Fibroblast of skin of abdomen (primary cell): ENCODE measurements at places on chromosomes 6 and 20.
A peak's percentile ranks its signal among the peaks of the same experiment; 100 is the strongest.

- no peak for DNase-seq
Measured at GRCh38 chr6:144647971-144648651, 363.0 kb downstream of the UTRN start.

DNA sequence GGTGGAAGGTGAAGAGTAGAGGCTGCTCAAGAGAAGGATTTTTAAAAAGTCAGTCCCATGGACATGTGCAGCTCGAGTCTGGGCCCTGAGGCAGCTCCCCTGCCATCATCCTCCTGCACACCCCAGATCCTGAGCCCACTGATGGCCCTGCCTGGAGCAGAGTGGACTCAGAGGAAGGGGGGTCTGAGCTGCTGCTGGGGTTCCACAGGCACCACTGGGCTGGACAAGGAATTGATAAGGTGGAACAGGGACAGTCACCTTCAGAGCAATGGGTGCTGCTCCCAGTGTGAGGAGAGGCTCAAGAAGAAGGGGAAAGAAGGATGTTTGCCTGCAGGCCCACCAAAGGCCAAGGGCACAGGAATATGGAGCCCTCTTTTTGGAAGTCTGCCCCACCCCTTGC lies 6.2 kb downstream of the ULBP2 start:
- DNase-seq: no peak

DNA sequence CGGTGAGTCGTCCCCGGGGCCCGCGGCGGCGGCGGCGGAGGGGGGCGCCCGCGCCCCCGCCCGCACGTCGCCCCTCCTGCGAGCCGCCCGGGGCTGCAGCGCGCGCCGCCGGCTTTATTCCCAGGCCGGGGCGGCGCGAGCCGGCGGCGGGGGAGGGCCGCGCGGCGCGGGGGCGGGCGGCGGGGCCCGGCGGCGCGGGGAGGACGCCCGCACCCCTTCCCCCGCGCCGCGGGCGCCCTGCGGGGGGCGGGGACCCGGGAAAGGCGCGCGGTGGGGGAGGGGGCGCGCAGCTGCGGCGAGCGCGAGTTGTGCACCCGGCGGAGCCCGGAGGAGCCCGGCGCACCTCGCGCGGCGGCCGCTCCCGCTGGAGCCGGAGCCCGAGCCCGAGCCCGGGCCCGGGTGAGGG lies 646 bp downstream of the HMGA1 start:
- DNase-seq: no peak

DNA sequence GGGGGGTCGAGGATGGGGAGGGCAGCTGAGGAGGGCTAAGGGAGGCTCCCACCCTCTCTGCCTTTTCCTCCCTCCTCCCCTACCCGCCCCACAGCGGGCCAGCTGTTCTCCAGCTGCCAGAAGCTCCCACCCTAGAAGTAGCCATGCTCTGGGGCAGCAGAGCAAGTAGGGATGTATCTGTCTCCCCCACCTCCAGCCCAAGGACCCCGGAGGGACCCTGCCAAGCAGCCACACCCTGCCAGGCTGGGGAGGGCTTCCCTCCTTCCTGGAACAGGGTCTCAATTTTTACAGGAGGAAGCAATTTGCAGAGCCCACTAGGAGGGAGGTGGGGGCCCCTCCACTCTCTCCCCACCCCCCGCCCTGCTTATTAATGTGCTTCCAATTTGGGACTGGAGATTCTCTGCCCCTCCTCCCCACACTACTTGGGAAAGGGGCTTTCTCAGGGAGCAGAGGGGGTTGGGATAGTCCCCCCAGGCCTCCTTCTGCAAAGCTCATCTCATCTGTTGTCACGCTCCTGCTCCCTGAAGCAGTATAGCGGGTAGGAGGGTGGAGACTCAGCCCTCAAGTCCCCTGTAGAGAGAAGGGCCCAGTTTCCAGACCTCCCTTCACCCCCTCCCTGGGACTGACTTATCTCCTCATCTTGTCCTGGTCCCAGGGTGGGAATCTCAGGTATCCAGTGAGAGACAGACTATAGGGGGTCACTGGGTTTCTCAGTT lies 4.5 kb downstream of the TEAD3 start:
- DNase-seq: peak; percentile 57

GRCh38 chr6:147999001-147999540 lies 343.6 kb upstream of the SASH1 start:
- DNase-seq: no peak

- DNase-seq: peak; percentile 58
Measured at GRCh38 chr20:49699200-49699992, 14.3 kb downstream of the B4GALT5 start.

GRCh38 chr20:10568032-10568431 lies 105.8 kb downstream of the JAG1 start:
- DNase-seq: no peak

DNA sequence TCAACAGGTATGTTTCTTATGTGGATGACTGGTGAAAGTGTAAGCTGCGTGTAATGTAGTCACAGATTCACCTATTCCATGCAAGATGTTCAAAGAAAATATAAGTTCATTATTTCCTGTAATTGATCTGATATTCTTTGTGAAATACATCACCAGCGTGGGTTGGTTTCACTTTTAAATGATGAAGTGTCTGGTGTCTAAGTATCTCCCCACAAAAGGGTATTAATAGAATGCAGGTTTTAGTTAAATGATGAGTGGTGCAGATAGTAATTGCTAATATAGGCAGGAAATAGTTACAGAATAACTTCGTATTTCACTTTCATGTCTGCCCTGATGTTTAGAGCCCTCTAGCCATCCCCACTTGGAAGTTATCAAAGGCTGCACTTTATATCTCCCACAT lies 22.2 kb downstream of the PGBD1 start:
- DNase-seq: no peak

DNA sequence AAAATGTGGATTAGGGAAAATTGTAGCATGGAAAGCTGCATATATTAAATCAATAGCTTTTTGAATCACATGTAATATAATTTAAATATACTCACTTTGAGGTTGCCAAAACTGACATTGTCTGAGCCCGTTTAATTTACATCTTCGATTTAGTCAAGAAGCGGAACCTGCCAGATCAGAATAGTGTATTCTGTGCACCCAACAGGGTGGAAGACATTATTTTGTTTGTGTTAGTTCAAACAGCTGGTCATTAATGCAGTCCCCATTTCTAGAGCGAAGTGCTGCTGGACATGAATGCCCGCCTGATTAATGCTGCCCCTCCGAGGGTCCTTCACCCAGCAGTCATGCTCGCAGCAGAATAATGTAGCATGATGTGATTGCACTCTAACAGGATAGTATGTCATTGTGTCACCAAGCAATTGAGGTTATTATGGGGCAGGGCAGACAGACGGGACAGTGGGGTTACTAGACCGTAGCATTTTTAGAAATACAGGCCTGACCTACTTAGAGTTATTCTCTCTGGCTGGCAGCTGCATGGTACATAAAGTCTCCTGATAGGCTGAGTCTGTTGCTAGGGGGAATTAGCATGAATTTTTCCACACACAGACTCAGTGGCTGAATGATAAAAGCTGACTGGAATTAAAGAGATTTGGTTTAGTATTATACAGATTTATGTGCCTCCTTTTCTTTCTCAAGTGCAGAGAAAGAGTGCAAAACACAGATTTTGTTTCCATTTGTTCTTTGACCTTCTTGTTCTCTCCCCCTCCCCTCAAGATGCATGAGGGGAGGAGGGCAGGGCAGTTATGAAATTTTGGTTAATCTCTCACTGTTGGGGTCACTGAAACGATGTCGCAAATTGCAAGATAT lies 147.1 kb downstream of the PRL start:
- DNase-seq: peak; percentile 35

GRCh38 chr20:63107449-63108200 lies 100.9 kb upstream of the BHLHE23 start:
- DNase-seq: no peak

- no peak for DNase-seq
Measured at GRCh38 chr6:380234-381218, 11.0 kb upstream of the IRF4 start.

DNA sequence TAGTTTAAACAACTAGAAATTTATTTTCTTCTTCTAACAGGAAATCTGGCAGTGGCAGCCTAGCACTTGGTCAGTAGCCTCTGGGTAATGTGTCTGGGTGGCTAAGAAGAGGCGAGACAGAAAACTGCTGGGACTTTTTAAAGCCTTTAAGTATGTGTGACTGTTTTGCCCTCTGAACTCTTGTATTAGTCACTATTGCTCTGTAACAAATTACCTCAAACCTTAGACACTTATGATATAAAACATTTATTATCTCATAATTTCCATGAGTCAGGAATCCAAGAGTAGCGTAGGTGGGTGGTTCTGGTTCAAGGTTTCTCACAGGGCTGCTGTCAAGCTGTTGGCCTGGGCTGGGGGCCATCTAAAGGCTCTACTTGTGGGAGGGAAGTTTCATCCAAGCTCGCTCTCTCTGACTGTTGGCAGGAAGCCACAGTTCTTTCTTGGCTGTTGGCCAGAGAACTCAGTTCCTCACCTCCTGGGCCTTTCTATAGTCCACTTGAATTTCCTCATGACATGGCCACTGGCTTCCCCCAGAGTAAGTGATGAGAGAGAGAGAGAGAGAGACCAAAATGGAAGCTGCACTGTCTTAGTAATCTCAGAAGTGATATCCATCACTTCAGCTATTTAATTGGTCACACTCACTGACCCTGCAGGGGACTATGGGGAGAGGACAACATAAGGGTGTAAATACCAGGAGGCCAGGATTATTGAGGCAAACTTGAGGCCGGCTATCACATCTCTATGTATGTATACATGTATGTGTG lies 17.4 kb upstream of the TBC1D22B start:
- peak; percentile 95 for DNase-seq

GRCh38 chr20:61763740-61764400 lies 301.8 kb downstream of the TAF4 start:
- no peak for DNase-seq

DNA sequence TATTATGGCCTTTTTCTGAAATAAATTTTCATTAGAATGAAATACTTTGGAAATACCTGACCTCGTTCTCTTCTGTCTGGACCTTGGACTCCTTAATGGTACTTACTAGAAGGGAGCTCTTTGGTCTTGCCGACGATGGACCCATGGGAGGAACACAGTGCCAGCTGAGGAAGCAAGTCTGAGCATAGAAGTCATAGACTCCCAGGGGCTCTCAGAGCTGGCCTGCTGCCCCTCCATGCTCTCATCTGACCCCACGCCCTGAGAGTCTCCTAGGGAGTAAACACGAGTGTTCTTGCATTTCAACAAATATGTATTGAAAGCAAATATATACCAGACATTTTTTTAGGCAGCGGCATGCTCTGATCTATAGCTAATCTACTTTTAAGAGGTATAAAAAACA lies 87.8 kb downstream of the PLEKHG1 start:
- no peak for DNase-seq

DNA sequence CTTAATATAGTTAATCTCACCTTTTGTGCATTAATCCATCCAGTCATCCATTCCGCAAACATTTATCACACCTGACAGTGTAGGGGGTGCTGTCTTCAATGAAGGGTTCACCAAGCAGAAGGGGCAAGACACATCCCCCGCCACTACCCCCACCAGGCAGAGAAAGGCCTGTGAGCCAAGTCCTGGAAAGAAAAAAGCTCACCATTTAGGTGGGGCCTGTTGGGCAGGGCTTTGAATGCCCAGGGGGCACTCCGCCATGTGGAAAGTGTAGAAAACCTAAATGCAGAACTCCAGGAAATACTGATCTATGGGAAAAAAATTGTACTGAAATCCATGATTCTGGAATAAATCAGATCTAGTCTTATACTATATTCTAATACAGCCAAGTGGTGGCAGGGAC lies 4.8 kb upstream of the STX16 start:
- no peak for DNase-seq

DNA sequence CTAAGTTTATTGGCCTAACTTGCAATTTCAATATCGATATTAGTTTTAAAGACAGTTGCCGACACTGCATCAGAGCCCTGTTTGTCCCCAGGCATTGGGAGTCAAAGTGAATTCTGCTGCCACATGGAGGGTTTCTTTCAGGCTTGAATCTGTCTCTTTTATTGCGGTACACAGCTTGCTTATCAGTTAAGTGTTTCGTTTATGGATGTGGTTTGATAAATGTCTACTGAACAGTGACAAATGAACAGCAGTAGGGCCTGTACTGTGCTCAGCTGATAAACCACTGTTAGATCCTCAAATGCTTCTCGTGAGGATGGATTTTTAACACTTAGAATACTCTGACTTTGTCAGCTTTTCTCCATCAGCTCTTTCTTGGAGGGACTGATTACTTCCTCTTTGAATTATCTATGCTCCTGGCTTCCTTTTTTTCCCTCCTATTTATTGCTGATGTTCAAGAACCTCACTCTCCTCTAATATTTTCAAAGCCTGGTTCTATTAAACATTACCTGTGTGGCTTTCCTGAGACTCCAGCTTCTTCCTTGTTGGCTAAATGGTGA lies 240.8 kb downstream of the PLCB1 start:
- no peak for DNase-seq

DNA sequence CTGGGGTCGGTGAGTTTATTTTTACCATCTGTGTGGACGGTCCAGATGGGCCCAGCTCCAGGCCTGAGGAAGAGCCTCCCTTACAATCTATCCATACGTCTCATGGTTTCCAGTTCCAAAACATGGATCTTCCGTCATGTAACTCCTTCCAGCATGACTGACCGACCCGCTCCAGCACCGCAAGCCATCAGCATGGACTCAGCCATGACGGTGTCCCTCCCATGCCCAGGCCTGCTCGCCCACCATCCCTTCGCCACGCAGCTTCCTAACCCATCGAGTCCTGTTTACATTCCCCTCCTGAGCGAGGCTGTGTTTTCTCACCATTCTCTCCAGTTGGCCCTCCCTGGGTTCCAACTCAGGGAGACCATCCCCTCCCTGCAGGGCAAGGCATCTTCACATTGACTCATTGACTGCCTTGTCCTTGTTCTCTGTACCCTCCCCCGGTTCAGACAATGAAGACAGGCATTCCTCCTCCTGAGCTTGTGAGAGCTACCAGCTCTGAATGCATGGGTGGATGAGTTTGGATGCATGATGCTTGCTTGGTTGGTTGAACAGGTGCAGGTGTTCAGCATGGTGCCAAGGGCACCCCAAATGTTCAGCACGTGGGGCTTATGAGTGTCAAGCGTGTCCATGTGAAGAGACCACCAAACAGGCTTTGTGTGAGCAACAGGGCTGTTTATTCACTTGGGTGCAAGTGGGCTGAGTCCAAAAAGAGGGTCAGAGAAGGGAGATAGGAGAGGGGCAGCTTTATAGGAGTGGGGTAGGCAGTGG lies 235.8 kb downstream of the SMOC2 start:
- no peak for DNase-seq

- DNase-seq: peak; percentile 20
Measured at GRCh38 chr6:5215159-5215558, 45.6 kb downstream of the LYRM4 start.

DNA sequence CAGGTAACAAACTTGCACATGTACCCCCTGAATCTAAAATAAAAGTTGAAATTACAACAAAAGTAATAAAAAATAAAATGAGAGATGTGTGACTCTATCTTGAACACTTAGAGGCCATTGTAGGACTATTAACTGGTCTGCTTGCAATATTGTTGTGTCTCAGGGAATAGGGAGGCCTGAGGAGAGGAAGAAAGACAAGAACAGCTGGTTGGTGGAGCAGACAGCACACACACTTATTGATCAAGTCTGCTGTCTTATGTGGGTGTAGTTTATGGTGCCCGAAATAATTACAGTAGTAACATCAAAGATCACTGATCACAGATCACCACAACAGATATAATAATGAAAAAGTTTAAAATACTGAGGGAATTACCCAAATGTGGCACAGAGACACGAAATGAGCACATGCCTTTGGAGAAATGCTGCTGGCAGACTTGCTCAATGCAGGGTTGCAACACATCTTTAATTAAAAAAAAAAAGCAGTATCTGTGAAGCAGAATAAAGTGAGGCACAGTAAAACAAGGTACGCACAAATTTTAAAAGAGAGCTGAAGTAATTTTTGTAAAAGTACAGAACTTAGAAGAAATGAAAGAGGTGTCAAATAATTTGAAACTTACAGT lies 110.1 kb upstream of the HDAC2 start:
- no peak for DNase-seq

- DNase-seq: no peak
Measured at GRCh38 chr6:124661097-124661661, 301.1 kb upstream of the RNF217 start.
